ENCODE measurements at places on chromosomes 11 and 22.
A peak's percentile ranks its signal among the peaks of the same experiment; 100 is the strongest.

DNA sequence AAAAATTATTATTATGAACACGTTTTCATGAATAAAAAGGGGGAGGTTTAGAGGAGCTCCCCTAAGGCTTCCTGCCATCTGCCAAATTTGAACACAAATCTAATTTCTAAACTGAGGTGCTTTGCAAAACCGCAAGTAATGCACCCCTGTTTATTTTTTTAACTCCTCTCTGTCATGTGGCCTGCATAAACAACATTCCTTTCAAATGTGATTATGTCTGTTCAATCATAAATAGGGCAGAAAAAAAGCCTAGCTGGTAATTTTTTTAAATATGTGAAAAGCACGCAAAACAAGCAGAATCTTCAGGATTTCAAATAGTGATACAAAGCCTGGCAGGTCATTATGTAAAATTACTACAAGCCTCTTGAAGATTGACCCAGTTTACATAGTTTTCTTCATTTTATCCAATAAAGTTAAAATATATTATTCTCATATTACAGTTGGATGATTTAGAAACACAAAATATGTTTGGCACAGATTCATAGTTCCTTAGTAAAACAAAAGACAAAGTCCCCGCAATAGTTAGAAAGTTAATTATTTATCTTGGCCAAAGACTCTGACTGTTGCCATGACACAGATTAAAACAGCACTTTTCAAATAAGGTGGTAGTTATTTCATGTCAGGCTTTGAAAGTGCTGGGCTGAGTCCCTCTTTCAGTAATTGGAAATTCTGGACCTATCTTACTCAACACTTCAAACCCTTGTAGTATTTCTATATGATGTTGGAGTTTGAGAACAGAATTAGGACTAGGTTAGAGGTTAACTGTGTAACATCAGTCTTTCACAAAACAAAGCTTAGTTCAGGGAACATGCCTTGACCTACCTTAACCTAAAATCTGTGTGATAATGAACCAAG is 200.3 kb upstream of the MPPED2 start:
- DNase-seq, result peak; percentile 15

- DNase-seq, result no peak
Observed at GRCh38 chr11:16805938-16806337, 67.5 kb downstream of the C11orf58 start.

- peak; percentile 19 for DNase-seq
Observed at GRCh38 chr11:76574406-76574805, 96.1 kb downstream of the LRRC32 start.

GRCh38 chr11:63940786-63941185 is 2.0 kb downstream of the NAA40 start:
- no peak for DNase-seq

GRCh38 chr11:1597331-1597993 is 632 bp downstream of the KRTAP5-2 start:
- DNase-seq, result no peak

DNA sequence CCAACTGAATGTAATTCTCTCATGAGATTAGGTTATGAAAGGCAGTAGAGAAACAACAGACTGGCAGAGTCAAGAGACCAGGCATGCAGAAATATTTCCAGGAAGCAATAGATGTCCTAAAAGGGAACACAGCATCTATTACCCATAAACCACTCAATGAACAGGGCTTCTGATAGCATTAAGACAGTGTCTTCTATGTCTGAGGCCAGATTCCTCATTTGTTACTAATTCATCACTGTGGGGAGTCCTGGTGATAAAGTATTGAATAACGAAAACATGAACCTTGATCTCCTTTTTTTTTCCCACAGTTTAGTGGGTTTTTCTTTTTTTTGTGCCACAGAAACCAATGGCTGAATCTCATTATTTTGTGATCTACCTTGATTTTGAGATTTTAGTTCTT is 339.0 kb downstream of the METTL15 start:
- peak; percentile 64 for DNase-seq

GRCh38 chr22:31943978-31944699 is at the start of gene YWHAH:
Gene YWHAH, plus strand, starts transcription at chr22:31944535. Its CDS starts 199 bp downstream, at chr22:31944734.
- peak; percentile 84 for DNase-seq

DNA sequence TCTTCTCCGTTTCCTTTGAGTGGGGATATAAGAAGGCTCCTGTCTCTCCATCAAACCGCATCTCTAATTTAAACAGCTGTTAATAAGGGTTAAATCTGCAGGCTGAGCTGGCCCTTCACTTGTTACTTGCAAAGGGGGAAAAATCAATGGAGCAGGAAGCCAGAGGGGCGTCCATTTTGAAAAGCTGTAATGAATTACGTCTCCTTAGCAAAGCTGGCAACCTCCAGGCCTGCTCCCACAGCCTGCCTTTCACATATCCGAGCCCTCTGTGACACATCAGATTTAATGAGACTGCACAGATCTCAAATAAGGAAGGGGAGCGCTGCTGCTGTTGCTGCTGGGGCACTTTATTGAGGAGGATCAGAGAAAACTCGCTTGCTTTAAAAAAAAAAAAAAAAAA is 320.8 kb downstream of the BLID start:
- DNase-seq, result no peak

GRCh38 chr11:119267645-119268044 is 49.3 kb downstream of the MCAM start:
- no peak for DNase-seq

- peak; percentile 99 for DNase-seq
Observed at GRCh38 chr11:108497317-108498045, 703 bp downstream of the POGLUT3 start.

GRCh38 chr11:88312628-88313027 is 24.9 kb downstream of the CTSC start:
- peak; percentile 15 for DNase-seq

- DNase-seq, result no peak
Observed at GRCh38 chr22:35457729-35458546, 58.0 kb downstream of the MCM5 start.

GRCh38 chr11:11344045-11344444 is 9.0 kb downstream of the CSNK2A3 start:
- no peak for DNase-seq

DNA sequence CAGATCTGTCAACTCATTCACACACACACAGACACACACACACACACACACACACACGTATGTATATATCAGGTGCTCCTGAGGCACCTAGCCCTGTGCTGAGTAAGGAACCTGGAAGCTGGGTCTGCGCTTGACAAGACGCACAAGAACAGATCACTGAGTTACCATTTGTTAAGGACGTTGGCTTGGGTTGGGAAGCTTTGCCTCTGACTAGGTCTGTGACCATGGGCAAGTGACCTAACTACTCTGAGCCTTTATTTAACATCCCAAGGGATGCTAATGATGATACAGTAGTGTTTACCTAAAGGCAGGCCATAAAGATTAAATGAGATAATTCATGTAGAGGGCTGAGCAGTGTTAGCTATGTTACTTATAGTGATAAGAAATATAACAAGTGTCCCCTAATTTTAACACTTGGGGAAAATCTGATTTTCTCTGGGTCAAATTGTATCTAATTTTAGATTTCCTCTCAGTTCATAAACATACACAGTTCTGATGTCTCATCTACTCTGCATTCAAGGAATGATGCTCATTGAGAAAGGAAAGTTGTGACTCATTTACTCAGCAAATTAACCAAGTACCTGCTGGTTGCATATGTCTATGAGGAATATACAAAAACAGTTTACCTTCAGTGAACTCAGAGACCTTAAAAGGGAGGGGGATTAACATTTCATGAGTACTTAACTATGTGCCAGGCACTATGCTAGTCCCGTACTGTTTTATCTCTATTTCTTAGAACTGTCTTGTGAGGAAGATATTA is 13.6 kb downstream of the RNF185 start:
- DNase-seq, result peak; percentile 87

GRCh38 chr11:44781655-44782054 is 54.9 kb downstream of the TSPAN18 start:
- no peak for DNase-seq

GRCh38 chr11:65491614-65492386 is 7.0 kb upstream of the MALAT1 start:
- peak; percentile 98 for DNase-seq

GRCh38 chr11:74683279-74683871 is 47.9 kb downstream of the CHRDL2 start:
- DNase-seq, result no peak

DNA sequence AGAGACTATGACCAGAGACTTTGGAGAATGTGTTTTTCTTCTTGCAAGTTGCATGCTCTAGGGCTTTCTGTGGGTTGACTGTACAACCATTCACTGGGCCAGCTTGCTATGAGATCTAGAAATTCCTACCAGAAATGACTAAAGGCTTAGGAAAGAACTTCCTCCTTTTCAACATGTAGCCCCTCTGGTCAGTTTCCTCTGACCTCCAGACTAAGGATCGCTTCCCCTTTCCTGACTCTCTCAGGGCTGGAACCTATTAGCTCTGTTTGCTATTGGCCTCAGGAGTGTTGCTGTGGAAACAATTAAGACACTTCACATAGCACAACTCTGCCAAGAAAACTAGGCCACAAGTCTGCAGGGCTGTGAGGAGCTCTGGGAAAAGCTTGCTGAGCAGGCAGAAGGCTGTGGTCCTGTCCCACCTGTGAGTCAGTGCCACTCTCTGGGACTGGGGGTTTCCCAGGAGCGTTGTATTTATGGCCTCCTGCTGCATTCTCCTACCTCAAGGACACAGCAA is 10.7 kb downstream of the CRY2 start:
- peak; percentile 84 for DNase-seq

DNA sequence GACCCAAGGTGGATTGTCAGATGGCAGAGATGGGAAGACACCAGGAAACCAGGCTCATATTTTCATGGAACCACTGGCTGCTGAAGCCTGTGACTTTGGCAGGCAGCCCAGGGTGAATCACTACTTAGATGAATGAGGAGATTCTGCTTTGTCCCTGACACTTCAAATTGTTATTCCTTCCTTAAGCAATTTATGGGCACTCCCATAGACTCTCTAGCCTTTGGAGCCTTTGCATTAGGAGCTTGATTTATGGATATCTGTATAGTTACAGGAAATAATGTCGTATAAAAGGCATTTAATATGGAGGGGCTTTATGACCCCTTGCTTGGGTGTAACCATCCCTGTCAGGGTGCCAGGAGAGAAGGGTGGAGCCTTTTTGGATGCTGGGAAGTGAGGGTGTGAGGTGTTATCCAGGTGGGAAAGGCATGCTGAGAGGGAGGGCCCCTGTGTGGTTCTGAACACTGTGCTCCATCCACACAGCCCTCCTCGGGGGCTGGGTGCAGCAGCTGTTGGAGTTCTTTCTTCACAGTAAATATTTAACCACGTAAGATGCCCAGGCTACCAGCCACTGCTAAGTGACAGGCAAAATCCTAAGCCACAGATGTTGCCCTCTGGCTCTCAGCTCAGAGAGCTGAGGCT is 35.3 kb downstream of the IL18 start:
- peak; percentile 94 for DNase-seq

GRCh38 chr11:113956986-113957385 is 17.9 kb upstream of the HTR3A start:
- no peak for DNase-seq

DNA sequence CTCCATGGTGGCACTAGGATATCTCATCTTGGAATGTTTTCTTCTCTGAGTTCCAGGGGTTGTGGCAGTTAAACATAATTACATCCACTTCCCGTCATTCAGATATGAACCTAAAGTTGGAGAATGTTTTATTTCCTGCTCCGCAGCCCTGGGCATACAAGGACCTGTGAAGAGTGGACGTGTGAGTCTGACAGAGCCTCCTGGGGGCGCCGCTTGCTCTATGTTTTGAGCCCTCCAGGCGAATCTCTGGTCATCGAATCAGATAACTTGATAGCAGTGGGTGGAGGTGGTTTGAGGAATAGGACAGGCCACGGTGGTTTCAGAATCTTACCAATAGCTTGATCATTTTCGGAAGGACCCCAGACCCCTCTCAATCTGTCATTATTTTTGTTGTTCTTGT is 174.2 kb downstream of the NTM start:
- DNase-seq, result no peak

GRCh38 chr11:61290905-61291690 is 4.0 kb downstream of the VWCE start:
- no peak for DNase-seq

DNA sequence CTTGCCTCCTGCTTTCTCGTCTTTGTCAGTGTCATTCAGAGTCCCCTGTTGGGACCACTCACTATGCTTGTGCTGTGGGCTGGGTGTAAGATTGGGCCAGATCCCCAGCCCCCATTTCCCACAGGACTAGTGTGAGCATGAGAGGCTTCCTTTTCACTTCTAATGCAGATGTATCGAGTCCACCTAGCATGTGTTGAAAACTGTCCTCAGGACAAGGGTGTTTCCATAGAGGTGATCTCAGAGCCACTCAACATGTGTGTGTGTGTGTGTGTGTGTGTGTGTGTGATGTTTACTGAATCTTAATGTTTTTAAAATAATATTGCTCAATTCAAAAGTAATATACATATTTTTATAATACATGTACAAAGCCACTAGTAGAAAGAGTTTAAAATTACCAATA is 11.4 kb upstream of the CD44 start:
- no peak for DNase-seq

GRCh38 chr11:15101072-15101709 is 13.5 kb upstream of the INSC start:
- DNase-seq, result peak; percentile 66

DNA sequence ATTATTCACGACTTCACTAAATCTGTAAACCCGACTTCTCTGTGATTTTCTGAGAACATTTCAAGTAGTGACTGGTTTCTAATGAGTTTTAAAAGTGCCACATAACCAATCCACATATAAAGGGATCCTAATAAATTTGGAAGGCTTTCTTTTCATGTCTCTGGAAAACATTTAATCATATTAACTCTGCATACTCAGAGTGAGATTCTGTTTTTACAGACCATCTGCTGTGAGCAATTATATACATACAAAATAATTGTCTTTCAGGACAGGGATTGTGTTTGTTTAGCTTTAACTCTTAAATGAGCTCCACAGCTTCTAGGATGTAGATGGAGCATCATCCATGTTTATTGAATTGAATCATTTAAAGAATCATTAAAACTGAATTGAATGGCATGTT is 65.1 kb downstream of the PRMT3 start:
- no peak for DNase-seq

DNA sequence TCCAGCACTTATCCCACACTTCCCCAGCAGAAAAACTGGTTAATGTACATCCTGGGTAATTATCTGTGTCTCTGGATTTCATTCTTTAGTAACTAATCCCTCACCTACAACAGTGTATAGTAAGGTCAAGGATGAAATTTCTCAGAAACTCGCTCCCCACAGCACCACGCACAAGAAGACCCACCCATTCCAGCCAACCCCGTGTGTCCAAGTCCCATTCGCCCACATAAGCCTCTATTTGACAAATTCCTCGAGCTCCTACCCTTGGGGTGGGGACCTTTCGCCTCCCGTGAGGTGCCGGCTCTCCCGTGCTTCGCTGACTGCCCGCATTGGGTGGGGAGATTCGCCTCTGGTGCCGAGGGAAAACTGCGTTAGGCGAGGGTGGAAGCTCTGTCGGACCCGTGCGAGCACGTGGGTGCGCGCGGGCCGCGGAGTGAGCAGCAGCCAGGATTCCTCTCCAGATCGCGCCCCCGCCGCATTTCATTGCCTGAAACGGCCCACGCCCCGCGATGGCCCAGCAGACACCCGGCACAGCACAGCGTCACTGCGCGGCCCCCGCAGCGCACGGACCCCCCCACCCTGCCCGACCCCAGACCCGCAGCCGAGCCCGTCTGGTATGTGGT is 866 bp downstream of the EXPH5 start:
- peak; percentile 23 for DNase-seq

GRCh38 chr22:30221121-30221992 is 25.2 kb downstream of the LIF start:
- DNase-seq, result no peak
